ENCODE measurements at places on chromosomes 11 and 22.

- no peak overlapping the region for H3K27ac ChIP-seq
- H3K4me3 ChIP-seq: no peak overlapping the region
- no peaks in the 10 kb centered on the region for H3K36me3 ChIP-seq
- DNase-seq: no peak
- peaks cover 2% of the 10 kb centered on the region for H3K27me3 ChIP-seq
Measured at GRCh38 chr22:39932918-39933649, 27.1 kb upstream of the TMA7B start.

DNA sequence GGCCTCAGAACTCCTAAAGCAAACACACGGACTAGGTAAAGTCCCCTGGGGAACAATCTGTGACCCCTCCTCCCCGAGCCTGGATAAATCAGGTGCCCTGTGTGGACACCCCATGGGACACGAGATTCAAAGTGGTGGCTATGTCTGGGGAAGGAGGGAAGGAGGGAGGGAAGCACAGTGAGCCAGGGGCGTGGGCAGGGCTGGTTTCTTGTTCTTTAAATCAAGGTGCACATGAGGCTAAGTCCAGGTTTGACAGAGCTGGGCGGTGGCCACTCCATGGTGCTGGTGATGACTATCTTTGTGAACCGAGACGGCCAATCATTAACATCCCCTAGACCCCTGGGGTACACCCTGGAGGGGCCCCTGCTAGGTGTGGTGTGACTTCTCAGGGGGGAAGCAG, 20.3 kb upstream of the TH start:
- no peak overlapping the region for H3K27ac ChIP-seq
- H3K4me1 ChIP-seq: peaks cover 22% of the 10 kb centered on the region
- DNase-seq: no peak
- H3K27me3 ChIP-seq: peaks cover 3% of the 10 kb centered on the region
- H3K4me3 ChIP-seq: no peak overlapping the region
- H3K36me3 ChIP-seq: peaks cover 3% of the 10 kb centered on the region

GRCh38 chr11:33970984-33971466, 79.1 kb upstream of the LMO2 start:
- no peak overlapping the region for H3K4me3 ChIP-seq
- H3K27me3 ChIP-seq: no peaks in the 10 kb centered on the region
- peak; percentile 91 for DNase-seq
- H3K4me1 ChIP-seq: no peaks in the 10 kb centered on the region
- H3K36me3 ChIP-seq: no peaks in the 10 kb centered on the region
- no peak overlapping the region for H3K27ac ChIP-seq

DNA sequence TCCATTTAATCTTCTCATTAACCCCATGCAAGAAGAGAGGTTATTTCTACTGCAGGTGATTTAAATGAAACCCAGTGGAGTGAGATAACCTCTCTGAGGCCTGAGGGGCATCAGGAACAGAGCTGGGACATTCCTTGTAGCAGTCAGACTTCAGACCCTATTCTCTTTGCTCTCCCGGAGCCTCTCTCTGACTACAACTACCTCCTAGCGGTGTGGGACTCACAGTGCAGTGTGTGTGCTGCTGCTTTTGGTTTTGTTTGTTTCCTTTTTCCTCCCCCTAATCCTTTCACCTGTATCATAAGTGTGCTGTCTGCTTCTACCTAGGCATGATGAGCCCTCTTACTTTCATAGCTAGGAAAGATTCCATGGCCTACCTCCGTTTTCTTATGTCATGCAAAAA, 769.6 kb downstream of the NTM start:
- DNase-seq: no peak
- peaks cover 9% of the 10 kb centered on the region for H3K4me1 ChIP-seq
- no peak overlapping the region for H3K4me3 ChIP-seq
- H3K36me3 ChIP-seq: no peaks in the 10 kb centered on the region

GRCh38 chr11:125621995-125622394, 3.0 kb upstream of the CHEK1 start:
- H3K4me1 ChIP-seq: peaks cover 20% of the 10 kb centered on the region
- H3K4me3 ChIP-seq: no peak overlapping the region
- no peaks in the 10 kb centered on the region for H3K27me3 ChIP-seq

- H3K27ac ChIP-seq: peak within 1 kb of the TSS; percentile 89
- H3K36me3 ChIP-seq: peaks cover 10% of the 10 kb centered on the region
- peak within 1 kb of the TSS; percentile 79 for H3K4me3 ChIP-seq
- peak; percentile 91 for DNase-seq
- peaks cover 22% of the 10 kb centered on the region for H3K4me1 ChIP-seq
Measured at GRCh38 chr11:126303623-126304456, at the start of gene DCPS. Gene DCPS (plus strand): TSS chr11:126304060. CDS start chr11:126304081, 21 bp downstream.

- no peaks in the 10 kb centered on the region for H3K36me3 ChIP-seq
- peak; percentile 82 for DNase-seq
- H3K27me3 ChIP-seq: peaks cover 11% of the 10 kb centered on the region
- H3K4me1 ChIP-seq: peaks cover 28% of the 10 kb centered on the region
- H3K27ac ChIP-seq: peak overlapping the region; percentile 66
Measured at GRCh38 chr11:34358258-34358727, 483 bp upstream of the ABTB2 start.

DNA sequence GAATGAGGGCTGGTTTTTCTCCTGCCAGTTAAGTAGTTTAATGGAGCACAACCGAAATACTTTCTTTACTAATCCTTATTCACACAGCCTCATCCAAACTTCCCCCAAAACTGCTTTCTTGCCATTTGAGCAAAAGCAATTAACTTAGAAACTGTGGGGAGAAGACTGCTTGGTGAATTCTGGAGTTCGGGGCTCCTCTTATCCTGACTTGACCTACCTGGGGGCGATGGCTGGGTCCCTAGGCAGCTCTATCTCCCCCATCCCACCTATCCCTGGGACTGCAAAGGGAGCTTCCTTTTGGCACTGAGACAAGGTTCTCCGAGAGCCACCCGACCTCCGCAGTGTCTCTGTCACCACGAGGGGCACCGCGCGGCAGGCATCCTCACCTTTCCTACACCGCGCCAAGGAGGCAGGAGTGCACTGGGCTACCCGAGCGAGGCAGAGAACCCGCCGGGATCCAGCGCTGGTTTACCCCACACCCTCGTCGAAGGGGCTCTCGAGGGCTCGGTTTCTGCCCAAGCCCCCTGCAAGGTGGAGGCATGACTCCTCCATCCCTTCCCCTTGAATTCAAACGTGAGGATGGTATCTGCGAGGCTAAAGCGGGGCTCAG, 759 bp downstream of the DESI1 start:
- no peak for DNase-seq
- H3K27ac ChIP-seq: peak overlapping the region; percentile 70
- peaks cover 23% of the 10 kb centered on the region for H3K36me3 ChIP-seq
- H3K4me3 ChIP-seq: peak overlapping the region; percentile 99
- no peaks in the 10 kb centered on the region for H3K27me3 ChIP-seq
- peaks cover 8% of the 10 kb centered on the region for H3K4me1 ChIP-seq

GRCh38 chr22:46065691-46066454, 84.5 kb upstream of the PPARA start:
- peak; percentile 16 for DNase-seq
- peak overlapping the region; percentile 99 for H3K27ac ChIP-seq
- H3K4me1 ChIP-seq: peaks cover 59% of the 10 kb centered on the region

- no peak for DNase-seq
- H3K4me1 ChIP-seq: no peaks in the 10 kb centered on the region
- no peak overlapping the region for H3K27ac ChIP-seq
- H3K4me3 ChIP-seq: no peak overlapping the region
Measured at GRCh38 chr22:12601870-12602779, 2925.9 kb upstream of the OR11H1 start.

DNA sequence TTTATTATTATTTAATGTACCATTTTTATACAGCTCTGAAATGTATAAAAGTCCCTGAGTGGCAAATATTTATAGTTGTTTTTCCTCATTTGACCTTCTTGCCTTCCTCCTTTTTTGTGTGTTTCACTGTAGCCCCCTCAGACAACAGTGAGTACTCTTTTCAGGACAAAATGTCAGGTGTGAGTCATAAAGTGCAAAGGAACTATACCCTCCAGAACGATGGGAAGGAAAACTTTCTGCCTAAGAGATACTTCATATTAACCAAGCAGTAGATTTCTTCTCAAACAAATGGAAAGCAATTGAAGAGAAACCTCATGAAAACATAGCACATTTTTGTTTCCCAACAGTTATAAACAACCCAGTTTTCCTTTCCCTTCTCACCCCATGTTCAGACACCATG, 16.1 kb upstream of the MS4A7 start:
- no peaks in the 10 kb centered on the region for H3K36me3 ChIP-seq
- no peaks in the 10 kb centered on the region for H3K4me1 ChIP-seq
- H3K27me3 ChIP-seq: no peaks in the 10 kb centered on the region
- DNase-seq: no peak

DNA sequence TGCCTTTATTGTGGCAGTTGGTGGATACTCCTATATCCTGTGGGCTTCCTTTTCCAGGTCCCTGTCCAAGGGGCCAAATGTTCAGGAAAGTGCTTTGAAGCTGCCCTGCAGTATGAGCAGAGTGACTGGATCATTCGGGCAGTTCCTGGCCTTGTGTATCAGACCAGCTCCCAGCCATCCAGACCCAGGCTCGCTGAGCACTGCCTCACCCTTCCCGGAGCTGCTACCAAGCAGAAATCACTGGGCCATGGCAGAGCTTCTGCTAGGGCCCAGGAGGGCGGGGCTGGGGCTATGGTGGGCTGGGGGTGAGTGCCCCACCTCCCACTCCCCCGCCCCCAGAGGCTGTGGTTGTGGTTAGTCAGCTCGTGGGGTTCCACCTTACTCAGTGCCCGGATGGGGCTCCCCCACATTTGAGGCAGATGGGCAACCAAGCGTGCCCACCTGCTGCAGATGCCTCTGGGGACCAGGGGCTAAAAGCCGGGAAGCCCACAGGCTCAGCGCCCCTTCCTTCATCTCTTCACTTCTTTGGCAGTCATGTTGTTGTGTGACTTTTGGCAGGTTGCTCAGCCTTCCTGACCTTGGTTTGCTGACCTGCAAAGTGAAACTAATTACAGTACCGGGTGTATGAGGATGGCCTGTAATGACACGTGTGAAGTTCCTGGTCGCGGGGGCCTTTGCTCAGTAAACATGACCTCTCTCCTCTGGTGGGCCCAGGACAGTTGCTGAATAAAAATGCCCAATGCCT, 2.1 kb upstream of the LRRC32 start:
- H3K27me3 ChIP-seq: peaks cover 15% of the 10 kb centered on the region
- no peaks in the 10 kb centered on the region for H3K36me3 ChIP-seq
- DNase-seq: no peak
- no peak overlapping the region for H3K4me3 ChIP-seq
- H3K4me1 ChIP-seq: peaks cover 18% of the 10 kb centered on the region

DNA sequence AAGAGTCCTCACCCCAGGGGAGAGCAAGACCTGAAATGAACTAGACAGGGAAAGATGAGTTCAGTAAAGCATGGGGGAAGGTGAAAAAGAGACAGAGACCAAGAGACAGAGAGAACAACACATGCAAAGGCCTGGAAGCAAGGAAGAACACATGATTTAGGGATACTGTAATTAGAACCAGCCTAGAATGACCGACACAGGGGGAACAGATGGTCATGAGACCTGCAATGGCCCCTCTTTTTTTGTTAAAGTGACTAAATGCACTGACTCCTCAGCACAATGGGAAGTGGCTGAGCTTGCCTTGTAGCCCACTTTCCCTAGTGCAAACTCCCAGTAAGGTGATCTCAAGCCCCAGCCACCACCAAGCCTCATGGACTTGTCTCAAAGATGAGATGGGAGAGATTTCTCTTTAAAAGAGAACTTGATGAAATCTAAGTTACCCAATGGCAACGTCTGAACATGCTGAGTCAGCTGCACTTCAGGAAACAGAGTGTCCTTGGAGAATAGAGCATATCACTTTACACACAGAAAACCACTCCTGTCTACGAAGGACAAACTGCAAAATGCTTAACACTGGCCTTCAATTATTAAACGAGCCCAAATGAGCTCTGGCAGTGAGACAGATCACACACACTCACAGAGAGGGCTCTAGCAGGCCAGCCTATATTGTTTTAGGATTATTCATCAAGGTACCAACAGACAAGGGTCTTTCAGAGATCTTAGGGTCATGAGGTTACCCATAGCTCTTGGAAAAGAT, 91.0 kb downstream of the SERGEF start:
- H3K4me1 ChIP-seq: peaks cover 4% of the 10 kb centered on the region
- H3K27ac ChIP-seq: no peak overlapping the region
- no peak overlapping the region for H3K4me3 ChIP-seq
- no peaks in the 10 kb centered on the region for H3K27me3 ChIP-seq
- DNase-seq: peak; percentile 57

GRCh38 chr22:34111210-34111824, 191.0 kb upstream of the LARGE1 start:
- H3K4me1 ChIP-seq: no peaks in the 10 kb centered on the region
- no peak overlapping the region for H3K4me3 ChIP-seq
- DNase-seq: no peak
- no peaks in the 10 kb centered on the region for H3K36me3 ChIP-seq

DNA sequence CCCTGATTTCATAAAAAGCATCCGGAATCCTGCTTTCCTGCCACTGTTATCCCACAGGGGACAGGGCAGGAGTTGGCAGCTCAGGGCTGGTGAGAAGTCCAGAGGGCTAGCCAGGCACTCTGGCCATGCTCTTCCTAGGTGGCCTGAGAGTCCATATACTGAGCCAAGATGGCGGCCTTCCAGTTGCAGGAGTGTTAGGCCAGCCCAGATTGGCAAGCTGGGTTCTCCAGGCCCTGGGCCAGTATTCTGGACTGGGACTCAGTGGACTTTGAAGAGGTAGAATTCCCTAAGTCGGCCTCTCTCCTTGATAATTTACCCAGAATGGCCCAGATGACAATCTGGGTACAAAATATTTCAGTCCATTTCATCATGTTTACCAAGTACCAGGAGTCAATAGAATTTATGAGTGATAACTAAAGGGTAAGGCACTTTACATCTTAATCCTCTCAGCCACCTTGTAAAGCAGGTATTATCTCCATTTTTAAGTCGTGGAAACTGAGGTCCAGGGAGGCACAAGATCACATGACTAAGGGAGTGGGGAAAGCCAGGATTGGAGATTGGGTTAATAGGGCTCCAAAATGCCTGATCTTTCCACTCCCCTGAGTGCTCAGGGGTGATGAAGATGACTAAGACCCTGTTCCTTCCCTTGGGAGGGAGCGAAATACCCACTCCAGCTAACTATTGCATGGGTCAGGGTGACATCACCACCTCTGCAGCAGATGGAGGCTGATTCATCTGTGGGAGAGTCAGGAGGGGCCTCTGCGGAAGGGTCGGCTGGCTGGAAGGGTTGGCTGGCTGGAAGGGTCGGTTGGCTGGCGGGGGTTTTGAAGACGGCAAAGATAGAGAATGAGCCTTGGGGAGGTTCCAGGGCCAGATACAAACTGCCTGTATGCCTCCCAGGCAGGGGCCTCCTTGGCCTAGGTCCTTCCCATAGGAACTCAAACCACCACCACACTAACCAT, 1.2 kb upstream of the MICALL1 start:
- peaks cover 17% of the 10 kb centered on the region for H3K36me3 ChIP-seq
- DNase-seq: no peak
- H3K4me1 ChIP-seq: peaks cover 32% of the 10 kb centered on the region
- H3K27me3 ChIP-seq: no peaks in the 10 kb centered on the region

Measured in spinal cord (tissue), 10 donors.